ENCODE measurements at places on chromosomes 3 and 15. TPM values are rescaled to one million over a fixed set of nuclear protein-coding genes. Genes with fewer than 3 reads are reported as not detected.

Gene TMEM207
- 0.08 TPM for polyA plus RNA-seq

Gene INO80
- 25.9 TPM for polyA plus RNA-seq

Gene ATP13A4
- 37.4 TPM for polyA plus RNA-seq

Gene AMOTL2
- polyA plus RNA-seq: 38.0 TPM

Gene RPL4
- polyA plus RNA-seq: 4,410 TPM

Gene GOLGA8T
- 0.21 TPM for polyA plus RNA-seq

Gene FSTL1
- 483 TPM for polyA plus RNA-seq

Gene GASK1A
- polyA plus RNA-seq: 4.3 TPM

Gene SERPINI2
- polyA plus RNA-seq: 2.0 TPM

Gene GP5
- 0.54 TPM for polyA plus RNA-seq

Gene MAP6D1
- polyA plus RNA-seq: 4.1 TPM

Gene MRAS
- polyA plus RNA-seq: 24.3 TPM

Gene CYP19A1
- polyA plus RNA-seq: not detected

Gene SCG5
- 7.2 TPM for polyA plus RNA-seq

Gene DAZL
- not detected for polyA plus RNA-seq

Gene ZIC1
- polyA plus RNA-seq: 0.28 TPM

Gene RFT1
- 24.6 TPM for polyA plus RNA-seq

Gene LRTM1
- polyA plus RNA-seq: not detected

Gene THRB
- polyA plus RNA-seq: 17.0 TPM

Gene SLITRK3
- 0.06 TPM for polyA plus RNA-seq

Gene WDR48
- polyA plus RNA-seq: 84.8 TPM

Gene GRAMD1C
- polyA plus RNA-seq: 3.2 TPM

Gene LSMEM2
- 0.27 TPM for polyA plus RNA-seq

Gene SNX22
- 2.9 TPM for polyA plus RNA-seq

Gene FETUB
- polyA plus RNA-seq: 0.33 TPM

Gene TTLL13
- polyA plus RNA-seq: 0.09 TPM

Gene SEMA3G
- polyA plus RNA-seq: 4.3 TPM

Gene NOX5
- 0.40 TPM for polyA plus RNA-seq

Gene FBXL2
- polyA plus RNA-seq: 33.5 TPM

Gene FOXB1
- polyA plus RNA-seq: not detected

Gene MASP1
- polyA plus RNA-seq: 5.8 TPM

Gene SENP8
- 4.0 TPM for polyA plus RNA-seq

Gene TMC3
- 0.22 TPM for polyA plus RNA-seq
